ENCODE measurements at places on chromosomes 13 and 19.
A peak's percentile ranks its signal among the peaks of the same experiment; 100 is the strongest.

- DNase-seq, result no peak
Measured at GRCh38 chr13:54078271-54078870, 1049.8 kb downstream of the OLFM4 start.

- DNase-seq, result no peak
Measured at GRCh38 chr19:35812220-35813042, at the start of gene PRODH2. Gene PRODH2, minus strand, starts transcription at chr19:35812845. Its CDS starts 40 bp downstream, at chr19:35812805.

DNA sequence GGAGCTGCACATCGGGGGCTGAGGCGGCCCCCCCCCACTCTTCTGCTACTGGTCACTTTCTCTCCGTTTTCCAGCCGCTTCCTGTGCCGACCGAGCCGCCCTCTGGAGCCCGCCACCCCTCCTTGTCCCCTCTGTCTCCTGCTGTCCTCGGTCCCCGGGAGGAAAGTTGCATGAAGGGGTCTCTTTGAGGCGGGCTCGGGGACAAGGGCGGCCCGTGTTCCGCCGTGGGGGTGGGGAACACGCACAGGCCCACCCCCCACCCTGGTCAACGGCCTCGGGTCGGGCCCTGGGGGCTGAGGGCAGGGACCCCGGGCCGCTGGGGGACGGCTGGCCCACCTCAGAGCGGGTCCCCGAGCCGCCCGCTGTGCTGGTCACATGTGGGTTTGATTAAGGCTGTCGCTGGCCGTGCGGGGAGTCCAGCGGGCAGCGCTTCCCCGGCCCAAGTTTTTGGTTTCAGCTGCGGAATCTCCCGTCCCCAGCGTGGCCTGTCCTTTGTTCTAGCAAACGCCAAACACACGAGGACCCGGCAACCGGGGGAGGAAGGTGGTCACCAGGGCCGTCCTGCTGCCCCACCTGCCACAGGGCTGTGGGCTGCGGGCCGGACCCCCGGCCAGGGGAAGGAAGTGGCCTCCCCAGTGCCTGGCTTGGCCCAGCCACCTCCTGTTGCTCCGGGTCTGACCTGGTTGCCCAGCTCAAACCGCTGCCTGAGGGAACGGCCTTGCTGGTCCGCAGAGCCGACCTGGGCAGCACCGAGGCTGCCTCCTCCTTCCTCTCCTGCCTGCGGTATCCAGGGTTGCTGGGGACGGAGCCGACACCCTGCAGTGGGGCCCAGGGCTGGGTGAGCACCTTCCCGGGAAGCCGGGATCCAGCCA is 1.9 kb downstream of the EFNA2 start:
- no peak for DNase-seq

DNA sequence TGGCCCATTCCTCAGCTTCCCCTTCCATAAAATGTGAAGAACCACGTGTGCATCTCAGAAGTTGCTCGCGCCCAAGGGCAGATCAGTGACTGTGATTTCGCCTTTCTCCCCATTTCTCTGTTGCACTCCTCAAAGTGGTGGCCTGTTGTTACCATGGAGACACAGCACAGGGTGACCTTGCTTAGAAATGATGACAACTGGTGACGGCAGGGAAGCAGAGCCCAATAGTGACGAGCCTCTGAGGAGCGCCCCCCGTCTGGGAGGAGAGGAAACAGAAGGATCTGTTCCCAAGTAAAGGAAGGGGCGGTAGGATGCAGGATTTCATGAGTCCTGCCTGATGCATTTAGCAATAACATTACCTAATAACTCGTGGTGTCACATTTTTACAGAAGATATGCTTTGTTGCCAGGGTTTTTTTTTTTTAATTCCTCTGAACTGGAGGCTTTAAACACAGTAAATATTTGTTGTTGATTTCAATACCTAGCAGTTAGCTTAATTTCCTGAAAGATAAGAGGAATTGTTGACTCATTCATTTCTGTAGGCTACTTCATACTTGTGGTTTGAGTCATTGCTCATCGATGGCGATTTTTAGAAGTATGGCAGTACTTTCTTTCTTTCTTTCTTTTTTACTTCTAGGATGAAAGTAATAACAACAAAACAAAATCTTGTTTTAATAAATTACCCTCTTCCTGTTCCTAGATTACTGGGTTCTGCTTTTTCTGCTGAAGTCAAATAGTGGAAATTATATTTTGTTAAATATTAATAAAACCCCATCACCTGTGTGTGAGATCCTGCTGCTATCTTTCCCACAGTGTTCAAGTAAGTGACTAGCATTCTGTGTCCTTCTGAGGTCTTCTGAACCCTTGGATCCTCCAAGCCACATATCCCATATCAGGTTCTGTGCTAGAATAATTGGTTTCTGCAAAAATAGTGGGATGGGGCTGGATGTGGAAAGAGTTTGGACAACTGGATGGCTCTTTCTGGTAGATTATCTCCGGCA is 36.0 kb downstream of the MBNL2 start:
- peak; percentile 27 for DNase-seq

DNA sequence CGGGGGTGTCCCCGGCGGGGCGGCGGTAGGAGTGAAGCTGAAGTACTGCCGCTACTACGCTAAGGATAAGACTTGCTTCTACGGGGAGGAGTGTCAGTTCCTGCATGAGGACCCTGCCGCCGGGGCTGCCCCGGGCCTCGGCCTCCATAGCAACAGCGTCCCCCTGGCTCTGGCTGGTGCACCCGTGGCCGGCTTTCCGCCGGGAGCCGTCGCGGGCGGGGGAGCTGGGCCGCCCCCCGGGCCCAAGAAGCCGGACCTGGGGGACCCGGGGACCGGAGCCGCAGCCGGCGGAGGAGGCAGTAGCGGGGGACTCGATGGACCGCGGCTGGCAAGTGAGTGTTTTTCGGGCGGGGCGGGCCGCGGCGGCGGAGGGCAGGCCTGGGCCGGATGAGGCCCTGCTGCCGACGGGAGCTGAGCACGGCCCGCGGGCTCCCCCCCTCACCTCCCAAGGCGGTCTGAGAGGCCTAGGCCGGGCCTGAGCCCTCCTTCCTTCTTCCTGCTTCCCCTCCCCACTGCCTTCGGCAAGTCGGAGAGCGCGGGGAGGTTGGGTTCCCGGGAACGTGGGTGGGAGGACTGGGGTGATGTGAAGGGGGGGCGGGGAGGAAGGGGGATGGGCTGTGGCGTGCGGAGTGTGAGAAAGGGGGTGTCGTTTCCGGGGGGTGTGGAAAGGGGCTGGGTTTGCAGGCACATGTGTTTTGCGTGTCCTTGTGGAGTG is 568 bp downstream of the PAN3 start:
- peak; percentile 95 for DNase-seq

DNA sequence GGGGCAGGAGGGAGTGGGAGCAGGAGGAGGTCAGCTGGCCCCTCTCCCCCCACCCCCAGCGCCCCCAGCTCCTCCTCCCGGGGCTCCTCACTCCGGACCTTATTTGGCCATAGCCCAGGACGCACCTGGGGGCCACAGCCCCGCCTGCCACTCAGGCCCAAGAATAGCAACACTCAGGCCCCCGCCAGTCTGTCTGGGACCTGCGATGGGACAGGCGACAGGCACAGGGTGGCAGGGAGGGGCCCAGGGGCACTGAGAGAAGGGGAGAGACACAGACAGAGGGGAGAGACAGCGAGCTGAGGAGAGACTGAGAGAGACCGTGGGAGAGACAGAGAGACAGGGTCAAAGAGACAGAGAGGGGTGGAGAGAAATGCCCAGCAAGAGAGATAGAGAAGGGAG is 10.2 kb downstream of the JOSD2 start:
- DNase-seq, result no peak

- no peak for DNase-seq
Measured at GRCh38 chr19:54480051-54480450, 7.0 kb upstream of the CDC42EP5 start.

- DNase-seq, result no peak
Measured at GRCh38 chr13:70432276-70432805, 324.1 kb upstream of the KLHL1 start.

GRCh38 chr19:7676854-7677253 is at the start of gene MCEMP1:
Gene MCEMP1, plus strand, starts transcription at chr19:7677090. Its CDS starts 31 bp downstream, at chr19:7677121.
- DNase-seq, result no peak

GRCh38 chr19:45069056-45069455 is 7.2 kb downstream of the ZNF296 start:
- no peak for DNase-seq

GRCh38 chr19:35144600-35145436 is 1.8 kb downstream of the FXYD7 start:
- DNase-seq, result no peak

DNA sequence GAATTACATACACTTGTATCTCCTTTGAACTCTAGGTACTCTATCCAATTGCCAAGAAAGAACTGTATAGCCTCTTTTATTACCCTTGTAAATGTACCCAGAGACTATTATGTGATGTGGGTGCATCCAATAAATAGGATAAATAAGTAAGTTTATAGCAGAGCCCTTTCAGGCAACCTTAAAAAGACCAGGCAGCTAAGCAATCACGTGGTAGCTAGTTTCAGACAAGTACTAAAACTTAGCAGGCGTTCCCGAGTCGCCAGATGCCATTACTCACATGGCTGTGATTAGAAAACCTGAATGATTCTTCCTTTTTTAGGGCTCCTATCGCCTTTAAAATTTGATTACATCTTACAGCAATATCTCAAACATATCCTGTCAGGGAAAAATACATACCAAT is 1303.0 kb downstream of the EFNB2 start:
- DNase-seq, result no peak

- DNase-seq, result peak; percentile 84
Measured at GRCh38 chr13:24709186-24709913, 29.1 kb downstream of the ATP12A start.

DNA sequence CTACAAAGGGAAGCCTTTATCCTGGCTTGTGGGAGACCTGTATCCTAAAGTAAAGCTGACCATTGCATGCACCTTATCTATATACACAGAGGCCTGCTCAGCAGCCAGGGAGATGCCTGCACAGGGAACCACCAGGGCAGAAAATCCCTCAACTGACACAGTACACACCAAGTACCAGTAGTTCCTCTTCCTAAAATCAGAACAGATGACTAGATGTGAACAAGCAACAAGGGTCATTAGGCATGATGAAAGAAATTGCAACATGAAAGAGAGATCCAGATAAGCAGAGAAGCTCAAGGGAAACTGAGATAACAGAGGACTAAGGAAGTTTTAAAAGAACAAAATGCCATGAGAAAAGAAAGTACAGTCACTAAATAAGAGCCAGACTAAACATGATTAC is 39.7 kb upstream of the SLC7A9 start:
- no peak for DNase-seq

DNA sequence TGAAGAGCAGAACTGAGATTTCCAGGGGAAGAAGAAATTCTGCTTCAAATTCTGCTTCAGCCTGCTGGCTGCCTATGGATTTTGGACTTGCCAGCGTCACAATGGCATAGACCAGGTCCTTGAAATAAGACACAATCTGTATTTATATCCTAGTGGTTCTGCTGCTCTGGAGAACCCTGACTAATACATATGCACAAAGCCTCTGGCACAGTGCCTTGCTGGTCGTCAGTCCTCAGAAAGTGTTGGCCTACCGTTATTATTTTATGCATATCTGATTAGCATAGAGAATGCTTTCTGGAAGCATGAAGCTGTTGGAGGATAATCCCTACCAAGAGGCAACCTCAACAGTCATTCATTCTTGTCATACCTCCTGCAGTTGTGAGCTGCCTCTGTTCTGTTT is 213.7 kb downstream of the B3GLCT start:
- no peak for DNase-seq

DNA sequence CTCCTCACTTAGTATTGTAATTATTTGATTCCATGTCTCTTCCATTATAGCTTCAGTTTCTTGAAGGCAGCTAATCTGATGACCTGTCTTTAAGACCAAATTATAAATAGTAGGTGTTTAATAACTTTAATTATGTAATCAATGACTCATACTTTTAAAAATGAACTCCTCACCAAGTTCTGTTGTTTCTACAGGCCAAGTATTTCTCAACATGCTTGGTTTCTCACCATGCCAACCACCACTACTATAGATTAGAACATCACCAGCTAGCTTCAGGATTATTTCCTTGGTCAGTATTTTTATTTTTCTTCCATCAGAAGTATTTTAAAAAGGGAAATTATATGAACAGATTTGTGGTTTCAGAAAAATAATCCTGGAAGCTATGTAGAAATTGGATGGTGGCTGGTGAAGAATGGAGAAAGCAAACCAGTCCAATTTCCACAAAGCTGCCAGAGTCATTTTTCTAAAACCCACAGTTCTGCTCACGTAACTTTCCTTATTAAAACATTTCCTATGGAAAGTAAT is 237.7 kb upstream of the DACH1 start:
- DNase-seq, result no peak

GRCh38 chr13:27680465-27680864 is 58.8 kb downstream of the POLR1D start:
- no peak for DNase-seq

DNA sequence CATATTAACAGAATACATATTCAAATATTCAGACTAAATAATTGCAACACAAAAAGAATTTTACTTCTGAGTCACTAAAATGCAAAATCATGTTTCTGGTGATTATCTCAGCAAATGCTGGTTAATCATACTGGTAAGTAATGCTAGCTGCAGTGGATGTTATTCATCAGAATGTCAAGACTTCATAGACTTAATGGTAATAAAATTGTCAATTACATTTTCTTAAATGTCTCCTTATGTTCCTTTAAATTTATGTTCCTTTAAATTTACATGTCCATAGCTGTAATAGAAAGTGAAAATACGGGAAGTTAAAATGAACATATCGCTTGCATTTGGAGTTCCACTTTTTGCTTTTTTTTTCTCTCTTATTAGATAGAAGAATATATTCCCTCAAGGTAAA is 853.0 kb downstream of the SLITRK6 start:
- no peak for DNase-seq
